ENCODE measurements at places on chromosomes 1 and 21.

DNA sequence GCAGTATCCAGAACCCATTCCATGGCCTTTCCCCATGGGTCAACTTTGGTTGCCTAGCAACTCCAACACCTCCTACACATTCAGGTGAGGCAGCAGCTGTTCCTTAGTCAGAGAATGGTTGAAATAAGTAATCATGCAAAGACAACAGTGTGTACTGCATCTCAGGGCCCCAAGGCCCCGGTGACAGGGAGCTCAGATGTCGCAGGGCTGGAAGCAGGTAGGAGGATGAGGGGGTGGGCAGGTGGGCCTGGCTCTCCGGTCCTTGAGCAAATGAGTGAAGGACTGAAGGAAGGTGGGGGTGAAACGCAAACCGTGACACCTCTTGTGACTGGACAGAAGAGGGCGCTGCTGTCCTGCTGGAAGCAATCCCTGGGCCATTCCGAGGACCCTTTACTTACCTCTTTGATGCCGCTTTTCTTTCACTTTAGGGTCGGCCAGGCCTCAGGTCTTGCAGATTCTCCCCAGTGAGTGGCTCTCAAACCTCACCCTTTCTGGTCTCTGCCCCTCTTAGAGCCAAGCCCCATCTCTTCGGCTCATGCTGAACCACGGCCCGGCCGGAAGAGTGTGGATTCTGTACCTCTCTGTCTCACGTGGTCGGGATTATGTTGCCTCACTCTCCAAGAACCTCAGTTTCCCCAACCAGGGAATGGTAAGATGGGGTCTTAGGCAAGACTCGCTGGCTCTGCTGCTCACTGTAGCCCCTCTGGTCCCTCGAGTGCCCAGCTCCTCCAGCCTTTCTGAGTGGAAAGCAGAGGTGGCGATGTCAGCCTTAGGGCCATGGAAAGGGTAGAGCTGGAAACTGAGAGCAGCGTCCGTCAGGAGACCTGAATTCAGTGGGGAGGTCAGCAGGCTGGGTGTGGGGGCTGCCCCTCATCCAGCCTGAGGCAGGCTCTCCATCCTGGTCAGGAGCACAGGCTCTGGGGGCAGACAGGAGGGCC is 5.6 kb upstream of the KCNA10 start:
- ATAC-seq = peak; percentile 60

DNA sequence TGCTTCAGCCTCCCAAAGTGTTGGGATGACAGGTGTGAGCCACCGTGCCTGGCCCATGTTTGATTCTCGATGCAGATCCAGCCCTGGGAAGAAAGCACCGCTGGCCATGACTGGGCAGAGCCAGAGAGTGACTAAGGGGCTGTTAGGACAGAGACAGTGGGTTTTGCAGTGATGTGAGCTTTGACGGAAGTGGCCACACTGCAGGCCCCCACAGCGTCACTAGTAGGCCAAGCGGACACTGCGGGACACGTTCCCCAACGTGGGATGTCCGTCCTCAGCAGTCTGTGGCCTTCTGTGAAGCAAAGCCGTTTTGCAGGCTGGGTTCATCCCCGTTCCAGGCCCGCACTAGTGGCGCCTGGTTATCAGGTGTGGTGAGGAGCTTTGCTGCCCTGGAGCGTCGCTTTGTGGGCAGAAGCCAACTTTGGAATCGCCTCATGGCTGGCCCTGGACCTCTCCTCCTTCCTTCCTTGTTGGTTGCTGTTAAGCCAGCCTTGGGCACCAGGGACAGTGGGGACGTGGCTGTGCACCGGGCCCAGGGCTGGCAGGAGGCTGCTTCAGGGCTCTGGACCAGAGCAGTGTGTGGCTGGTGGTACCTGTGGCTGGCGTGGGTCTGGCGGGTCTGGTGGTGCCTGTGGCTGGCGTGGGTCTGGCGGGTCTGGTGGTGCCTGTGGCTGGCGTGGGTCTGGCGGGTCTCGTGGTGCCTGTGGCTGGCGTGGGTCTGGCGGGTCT is 41.2 kb downstream of the SKI start:
- ATAC-seq = no peak

- ATAC-seq = no peak
These were observed 2.6 kb upstream of the TENT5B start for GRCh38 chr1:27015260-27015659.

GRCh38 chr1:8412183-8412831 is 94.4 kb downstream of the SLC45A1 start:
- ATAC-seq = no peak

DNA sequence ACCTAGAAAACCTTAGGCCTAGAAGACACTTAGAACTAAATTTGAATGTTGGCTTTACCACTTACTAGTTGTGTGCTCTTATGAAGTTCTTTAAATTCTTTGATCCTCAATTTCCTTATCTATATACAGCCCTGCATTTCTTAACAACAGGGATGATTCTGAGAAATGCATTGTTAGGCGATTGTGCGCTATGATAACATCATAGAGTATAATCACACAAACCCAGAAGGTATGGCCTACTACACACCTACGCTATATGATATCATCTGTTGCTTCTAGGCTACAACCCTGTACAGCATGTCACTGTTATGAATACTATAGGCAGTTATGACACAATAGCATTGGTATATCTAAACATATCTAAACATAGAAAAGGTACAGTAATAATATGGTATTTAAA is 137.4 kb downstream of the CHD1L start:
- ATAC-seq = no peak

DNA sequence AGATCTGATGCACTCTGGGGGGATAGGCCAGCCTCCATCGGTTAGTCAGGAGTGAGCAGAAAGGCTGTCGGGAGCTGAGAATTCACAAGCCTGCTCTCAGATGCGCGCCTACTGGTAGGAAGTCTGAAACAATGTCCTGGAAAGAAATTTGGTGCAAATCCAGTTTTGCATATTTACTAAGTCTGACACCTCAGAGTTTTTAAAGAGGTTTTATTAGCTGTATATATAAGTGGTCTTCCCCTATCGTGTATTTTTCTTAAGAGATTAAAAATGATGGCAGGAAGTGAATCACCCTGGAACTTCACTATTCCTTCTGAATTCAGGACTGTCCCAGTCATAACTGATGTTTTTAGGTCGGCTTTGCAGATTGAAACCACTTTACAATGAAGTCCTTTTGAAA is 99.8 kb upstream of the C1orf105 start:
- no peak for ATAC-seq

DNA sequence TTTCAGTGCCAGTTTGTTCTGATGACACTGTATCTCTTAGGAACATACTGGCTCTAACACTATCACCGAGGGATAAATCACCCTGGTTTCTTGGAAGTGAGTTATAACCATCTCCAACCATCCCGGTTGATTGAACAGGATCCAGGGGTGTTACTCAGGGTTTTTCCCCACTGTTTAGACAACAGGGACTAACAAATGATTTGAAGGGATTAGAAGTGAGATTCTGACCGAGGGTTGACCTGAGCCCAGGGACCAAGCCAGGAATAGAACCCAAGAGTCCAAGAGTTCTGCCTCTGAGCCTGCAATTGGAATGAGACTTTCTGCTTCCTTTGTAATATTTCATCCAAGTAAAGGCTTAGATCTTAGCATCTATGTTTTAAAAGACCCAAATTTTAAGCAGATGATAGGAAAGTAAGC is 154.0 kb downstream of the DHRS3 start:
- ATAC-seq = no peak

- ATAC-seq = no peak
These were observed 214.2 kb upstream of the FOXD3 start for GRCh38 chr1:63108206-63108605.

DNA sequence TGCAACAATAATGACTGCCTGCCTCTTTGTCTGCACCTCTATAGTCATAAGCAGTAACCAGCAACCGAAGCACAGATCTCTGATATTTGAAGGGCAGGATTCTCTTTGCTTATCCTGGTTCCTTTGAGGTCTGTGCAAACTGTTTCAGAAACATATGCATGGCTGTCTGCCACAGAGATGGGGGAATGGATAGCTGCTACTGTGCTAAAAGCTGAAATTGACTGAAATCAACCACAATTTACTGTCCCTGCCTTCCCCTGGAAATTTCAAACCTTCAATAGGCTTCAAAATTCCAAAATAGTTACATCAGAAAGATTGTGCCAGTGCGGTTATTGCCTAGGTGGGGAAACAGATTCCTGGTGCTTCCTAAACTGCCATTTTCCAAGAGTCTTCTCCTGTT is 136.8 kb upstream of the GORAB start:
- no peak for ATAC-seq

- ATAC-seq = no peak
These were observed 8.4 kb upstream of the NPHP4 start for GRCh38 chr1:6000444-6001288.

GRCh38 chr1:173269490-173270230 is 62.5 kb upstream of the TNFSF4 start:
- ATAC-seq = no peak

DNA sequence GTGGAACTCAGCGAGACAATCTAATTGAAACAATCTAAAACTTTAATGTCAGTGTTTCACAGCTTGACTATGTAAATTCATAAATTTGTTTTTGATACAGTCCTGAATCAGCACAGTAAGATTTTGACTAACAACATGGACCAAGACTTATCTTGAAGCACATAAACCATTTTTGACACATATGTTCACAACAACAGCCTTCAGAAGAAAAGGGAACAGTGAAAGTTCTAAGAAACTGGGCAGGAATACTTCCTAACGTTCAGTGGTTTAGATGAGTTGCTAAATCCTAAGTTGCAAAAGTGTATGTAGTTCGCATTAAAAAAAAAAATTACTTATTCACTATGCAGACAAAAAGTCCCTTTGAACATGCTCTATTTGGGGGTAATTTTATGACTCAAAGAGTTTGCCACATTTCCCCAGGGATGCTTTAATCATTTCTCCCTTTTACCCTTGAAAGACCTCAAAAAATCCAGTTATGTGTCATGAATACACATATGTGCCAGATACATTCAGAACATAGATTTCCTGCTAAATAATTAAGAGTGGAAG is 120.2 kb downstream of the MRPL39 start:
- peak; percentile 73 for ATAC-seq

- no peak for ATAC-seq
These were observed 289.5 kb upstream of the SGIP1 start for GRCh38 chr1:66244429-66244828.

GRCh38 chr1:238199325-238199724 is 308.6 kb upstream of the ZP4 start:
- no peak for ATAC-seq

- no peak for ATAC-seq
These were observed 16.5 kb upstream of the KLHDC8A start for GRCh38 chr1:205373022-205373797.

DNA sequence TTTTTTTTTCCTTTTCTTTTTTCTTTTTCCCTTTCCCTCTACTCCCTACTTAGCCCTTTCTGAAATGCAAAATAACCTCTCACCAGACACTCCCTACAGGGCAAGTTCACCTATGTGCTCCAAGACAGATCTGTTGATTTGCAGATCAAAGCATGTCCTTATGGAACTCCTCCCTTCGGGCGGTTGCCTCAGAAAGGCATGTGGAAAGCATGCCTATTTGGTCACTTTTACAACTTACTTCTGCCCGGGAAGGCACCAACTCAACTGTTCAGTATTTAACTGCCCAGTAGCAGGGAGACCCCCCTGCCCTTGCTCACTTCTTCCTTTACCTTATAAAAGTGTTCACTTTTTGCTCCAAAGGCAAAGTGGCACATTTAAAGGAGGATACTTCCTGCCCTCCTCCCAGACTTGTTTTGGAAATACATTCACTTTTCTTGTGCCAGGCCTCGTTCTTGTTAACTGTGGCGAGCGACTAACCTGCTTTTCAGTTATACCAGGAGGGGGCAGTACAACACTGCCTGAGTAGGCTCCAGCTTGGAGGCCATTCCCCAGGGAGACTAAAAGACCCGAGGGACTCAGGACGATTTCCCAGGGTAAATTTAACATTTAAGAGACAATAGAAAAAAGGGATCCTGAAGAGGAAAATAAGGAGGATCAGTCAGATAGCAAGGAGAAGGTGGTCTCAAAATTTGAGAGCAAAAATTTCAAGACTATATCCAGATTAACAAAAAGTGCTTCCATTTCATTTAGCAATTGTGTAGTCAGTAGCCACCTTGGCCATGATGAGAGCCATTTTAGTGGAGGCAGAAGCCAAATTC is 12.3 kb upstream of the SLAMF7 start:
- ATAC-seq = peak; percentile 58

DNA sequence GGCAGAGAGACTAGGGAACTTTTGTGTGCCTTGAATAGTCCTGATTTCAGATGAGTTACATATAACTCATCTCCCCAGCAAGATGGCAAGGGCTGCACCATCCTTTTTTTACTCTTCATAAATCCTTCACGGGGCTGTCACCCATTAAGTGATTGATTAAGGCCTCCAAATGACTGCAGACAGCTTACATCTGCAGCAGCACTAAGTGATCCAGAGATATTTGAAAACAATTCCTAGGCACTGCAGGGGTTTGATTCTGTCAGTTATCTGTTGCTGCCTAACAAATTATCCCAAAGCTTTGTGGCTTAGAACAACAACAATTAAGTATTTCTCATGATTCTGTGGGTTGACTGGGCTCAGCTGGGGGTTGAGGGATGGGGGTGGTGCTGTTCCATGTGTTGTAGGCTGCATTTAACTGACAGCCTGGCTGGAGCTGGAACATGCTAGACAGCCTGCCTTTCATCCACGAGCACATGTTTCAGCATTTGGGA is 19.3 kb downstream of the TEX38 start:
- ATAC-seq = no peak

- no peak for ATAC-seq
These were observed 23.6 kb upstream of the NEK2 start for GRCh38 chr1:211699059-211699458.

- ATAC-seq = no peak
These were observed 45.5 kb downstream of the OLFML2B start for GRCh38 chr1:161978011-161978790.

GRCh38 chr1:152673016-152673415 is 2.1 kb upstream of the LCE2C start:
- ATAC-seq = no peak

DNA sequence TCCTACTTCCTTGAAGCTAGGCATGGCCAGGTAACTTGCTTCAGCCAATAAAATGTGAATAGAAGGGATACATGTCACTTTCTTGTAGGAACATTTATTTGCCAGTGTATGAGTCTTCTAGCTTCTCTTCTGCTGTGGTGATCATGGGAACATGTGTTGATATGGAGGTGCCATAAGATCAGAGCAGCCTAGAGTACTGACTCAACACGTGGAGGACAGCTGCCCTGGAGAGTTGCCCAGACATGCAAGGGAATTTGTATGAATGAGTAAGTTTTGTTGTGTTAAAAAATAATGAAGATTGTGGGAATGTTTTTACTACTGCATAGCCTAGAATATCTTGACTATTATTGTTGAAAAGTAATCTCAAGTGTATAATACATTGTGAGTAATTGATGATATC is 502.3 kb downstream of the NUF2 start:
- ATAC-seq = no peak
